ENCODE measurements at places on chromosomes 2 and 18.

GRCh38 chr2:45617496-45617895 lies 6.4 kb upstream of the SRBD1 start:
- no peak for DNase-seq

GRCh38 chr2:208265371-208265800 lies 669 bp upstream of the PIKFYVE start:
- peak; percentile 18 for DNase-seq

DNA sequence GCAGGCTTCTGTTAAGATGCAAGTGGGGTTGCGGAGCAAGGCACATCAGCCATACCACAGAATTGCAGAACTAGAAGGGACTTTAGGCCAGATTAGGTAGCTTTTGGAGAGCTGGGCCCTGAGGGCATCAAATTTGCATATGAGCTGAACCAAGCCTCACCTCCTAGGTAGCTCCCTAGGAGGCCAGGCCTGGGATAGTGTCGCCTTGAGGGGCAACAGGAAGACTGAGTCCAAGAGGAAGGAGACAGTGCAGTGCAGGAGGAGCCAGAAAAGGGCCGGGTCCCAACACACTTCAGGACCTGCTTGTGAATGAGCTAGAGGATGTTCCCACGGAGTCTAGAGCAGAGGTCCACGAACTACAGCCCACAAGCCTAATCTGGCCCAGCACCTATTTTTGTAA lies 98.7 kb downstream of the MAPK4 start:
- DNase-seq: no peak

DNA sequence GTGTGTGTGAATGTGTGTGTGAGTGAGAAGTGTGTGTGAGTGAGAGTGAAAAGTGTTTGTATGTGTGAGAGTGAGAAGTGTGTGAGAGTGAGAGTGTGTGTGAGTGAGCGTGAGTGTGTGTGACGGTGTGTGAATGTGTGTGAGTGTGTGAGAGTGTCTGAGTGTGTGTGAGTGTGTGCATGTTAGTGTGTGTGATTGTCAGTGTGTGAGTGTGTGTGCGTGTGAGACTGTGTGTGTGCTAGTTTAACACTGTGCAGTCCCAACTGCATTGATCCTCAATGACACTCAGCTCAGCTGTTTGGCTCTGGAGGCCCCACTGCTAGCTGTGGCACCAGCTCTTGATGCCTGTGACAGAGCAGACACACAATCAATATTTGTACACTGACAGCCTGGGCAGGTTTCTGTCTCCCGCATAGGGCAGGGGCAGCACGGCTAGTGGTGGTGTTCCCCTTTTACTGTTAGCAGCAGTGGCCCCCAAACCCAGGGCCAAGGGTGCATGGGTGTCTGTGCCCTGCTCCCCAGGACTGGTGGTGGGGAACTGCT lies 135.0 kb downstream of the INHBB start:
- DNase-seq: no peak

DNA sequence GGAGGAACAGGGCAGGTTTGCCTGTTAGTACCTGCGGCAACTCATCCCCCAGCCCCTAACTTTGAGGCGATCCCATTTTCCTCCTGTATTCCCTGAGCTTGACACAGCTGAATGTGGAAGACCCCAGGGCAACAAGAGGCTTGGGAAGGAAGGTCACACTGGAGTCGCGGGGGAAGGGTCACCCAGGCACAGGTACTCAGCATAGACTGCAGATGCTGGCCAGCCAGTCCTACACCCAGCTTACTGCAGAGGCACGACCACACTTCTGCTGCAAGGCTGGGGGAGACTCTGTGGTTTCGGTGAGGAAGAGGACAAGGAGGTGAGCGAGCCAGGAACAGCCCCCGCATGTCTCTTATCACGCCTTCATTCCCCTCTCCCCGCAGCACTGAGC lies 91.5 kb downstream of the MALT1 start:
- DNase-seq: no peak

DNA sequence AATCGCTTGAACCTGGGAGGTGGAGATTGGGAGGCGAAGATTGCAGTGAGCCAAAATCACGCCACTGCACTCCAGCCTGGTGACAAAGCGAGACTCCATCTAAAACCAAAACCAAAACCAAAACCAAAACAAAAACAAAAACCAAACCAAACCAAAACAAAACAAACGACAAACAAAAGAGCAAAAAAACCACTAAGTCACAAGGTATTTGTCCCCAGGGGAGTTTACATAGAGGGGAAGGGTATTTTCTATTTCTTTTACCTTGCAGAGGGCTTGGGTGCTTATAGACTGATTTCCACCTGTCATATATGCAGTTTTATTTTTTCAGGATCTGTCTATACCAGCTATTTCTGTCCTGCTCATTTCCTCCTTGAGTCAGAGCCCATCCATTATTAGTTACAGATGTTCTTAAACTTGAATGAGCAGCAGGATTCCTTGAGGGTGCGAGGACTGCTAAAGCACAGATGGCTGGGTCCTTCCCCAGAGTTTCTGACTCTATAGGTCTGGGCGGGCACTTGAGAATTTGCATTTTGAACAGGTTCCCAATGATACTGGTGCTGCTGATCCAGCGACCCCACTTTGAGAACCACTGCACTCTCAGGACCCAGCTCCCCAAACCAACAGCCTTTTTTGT lies 102.2 kb upstream of the UXS1 start:
- DNase-seq: no peak

GRCh38 chr2:34985474-34985873 lies 1370.1 kb upstream of the CRIM1 start:
- no peak for DNase-seq

DNA sequence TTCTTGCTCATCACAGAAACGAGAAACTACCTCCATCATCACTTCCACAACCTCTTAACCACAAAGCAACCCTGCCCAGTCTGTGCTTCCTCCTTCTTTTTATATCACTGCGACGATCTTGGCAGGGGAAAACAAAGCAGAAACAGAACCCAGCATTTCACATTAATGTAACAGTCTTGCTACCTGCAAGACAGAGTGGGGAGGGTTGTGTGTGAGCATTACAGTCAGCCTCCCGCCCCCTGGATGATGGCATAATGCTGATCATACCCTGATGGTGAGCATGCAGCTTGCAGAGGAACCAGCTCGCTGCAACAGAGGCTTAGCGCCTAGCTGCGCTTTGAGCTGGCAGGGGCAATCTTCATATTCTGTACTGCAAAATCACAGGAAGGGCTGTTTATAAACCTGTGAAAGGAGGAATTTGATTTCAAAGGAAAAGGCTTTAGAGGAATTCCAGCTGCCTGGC lies 376.1 kb downstream of the IRS1 start:
- no peak for DNase-seq

- DNase-seq: no peak
Measured at GRCh38 chr18:46915800-46916550, 1.3 kb downstream of the PIAS2 start.

- no peak for DNase-seq
Measured at GRCh38 chr2:211673133-211673905, 865.3 kb downstream of the ERBB4 start.

All from T-helper 1 cell (primary cell).